ENCODE measurements at places on chromosomes 7 and 10. TPM values are rescaled to one million over a fixed set of nuclear protein-coding genes. Genes with fewer than 3 reads are reported as not detected.
A peak's percentile ranks its signal among the peaks of the same experiment; 100 is the strongest.

DNA sequence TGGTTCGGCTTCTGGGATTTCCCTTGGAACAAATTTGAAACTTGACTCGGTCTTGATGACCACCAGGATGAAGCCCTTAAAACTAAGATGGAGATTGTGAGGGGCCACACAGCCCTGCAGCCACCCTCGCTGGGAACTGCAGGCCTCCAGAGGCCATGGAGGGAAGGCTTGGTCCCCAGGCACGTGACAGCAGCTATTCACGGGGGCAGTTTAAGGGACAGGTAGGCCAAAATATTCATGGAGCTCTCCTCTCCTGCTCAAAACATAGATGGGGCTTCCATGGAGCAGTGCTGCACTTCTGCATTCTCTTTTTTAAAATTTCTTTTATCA, 137.0 kb downstream of the ADCY1 start:
- no peak for DNase-seq

DNA sequence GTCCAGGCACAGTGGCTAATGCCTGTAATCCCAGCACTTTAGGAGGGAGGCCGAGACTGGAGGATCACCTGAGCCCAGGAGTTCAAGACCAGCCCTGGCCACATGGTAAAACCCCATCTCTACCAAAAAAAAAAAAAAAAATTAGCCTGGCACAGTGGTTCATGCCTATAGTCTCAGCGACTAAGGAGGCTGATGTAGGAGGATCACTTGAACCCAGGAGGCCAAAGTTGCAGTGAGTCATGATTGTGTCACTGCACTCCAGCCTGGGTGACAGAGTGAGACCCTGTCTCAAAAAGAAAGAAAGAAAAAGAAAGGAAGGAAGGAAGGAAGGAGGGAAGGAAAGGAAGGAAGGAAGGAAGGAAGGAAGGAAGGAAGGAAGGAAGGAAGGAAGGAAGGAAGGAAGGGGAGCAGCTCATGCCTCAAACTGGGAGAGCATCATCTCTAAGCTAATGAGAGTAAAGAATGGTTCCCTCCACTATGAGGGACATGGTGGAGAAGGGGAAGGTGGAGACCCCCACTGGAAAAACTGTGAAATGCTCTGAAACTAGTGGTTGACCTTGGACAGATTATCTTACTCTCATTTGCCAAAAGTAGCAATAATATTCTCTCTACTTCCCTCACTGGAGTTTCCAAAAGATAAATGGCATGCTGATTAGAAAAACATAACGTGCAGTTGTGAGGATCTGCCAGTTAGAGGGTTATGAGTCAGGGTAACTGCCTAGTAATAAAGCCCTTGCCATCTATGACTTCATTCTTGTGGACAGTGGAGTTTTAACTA, 16.8 kb downstream of the GIMAP5 start:
- DNase-seq = no peak

- DNase-seq = peak; percentile 24
Observed at GRCh38 chr10:60434418-60435046, 44.9 kb upstream of the ANK3 start.

- peak; percentile 30 for DNase-seq
Observed at GRCh38 chr10:79502561-79503309, 9.6 kb upstream of the EIF5AL1 start.

GRCh38 chr7:24545215-24545614, 28.0 kb upstream of the PALS2 start:
- DNase-seq = no peak

- peak; percentile 9 for DNase-seq
Observed at GRCh38 chr7:142485617-142486226, 227.9 kb upstream of the PRSS58 start.

DNA sequence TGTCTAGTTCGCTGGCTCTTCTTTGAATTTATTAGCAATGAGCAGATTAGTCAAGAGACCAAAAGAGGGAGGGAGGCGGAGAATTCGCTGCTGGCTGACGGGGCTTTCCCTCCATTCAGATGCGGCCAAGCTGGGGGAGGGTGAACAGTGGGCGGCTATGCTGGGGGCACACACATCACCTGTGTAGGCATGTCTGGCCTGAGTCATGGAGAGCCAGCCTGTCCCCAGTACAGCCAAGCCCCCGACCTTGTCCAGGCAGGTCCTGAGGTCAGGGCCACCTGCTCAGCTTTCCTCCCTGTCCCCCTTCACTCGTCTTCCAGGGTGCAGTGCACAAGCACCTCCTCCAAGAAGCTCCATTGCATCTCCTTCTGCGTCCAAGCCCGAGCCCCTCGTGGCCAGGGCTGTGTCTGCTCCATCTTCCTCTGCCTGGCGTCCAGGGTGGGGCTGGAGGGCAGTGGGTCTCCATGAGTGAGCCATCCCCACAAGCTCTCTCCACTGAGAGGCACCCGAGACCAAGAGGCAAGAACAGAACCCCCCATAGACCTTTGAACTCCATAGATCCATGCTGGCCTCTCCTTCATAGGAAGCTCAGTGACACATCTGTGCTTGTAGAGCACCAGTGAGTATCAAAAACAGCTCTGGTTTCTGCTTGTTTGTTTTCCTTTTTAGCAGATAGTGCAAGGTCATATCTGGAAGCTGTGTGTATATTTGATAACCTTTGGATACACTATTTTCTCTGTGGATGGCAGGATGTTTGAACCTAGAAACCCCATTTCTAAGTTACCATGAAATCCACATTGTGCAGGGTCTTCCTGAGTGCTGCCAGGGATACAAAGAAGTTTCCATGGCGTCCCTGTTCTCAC, 1.9 kb upstream of the DEPP1 start:
- no peak for DNase-seq

- no peak for DNase-seq
Observed at GRCh38 chr10:96133135-96133534, 3.0 kb downstream of the ZNF518A start.

GRCh38 chr7:127884066-127884559, 147.1 kb downstream of the LRRC4 start:
- no peak for DNase-seq

GRCh38 chr7:122764902-122765301, 62.2 kb upstream of the RNF148 start:
- no peak for DNase-seq

- DNase-seq = no peak
Observed at GRCh38 chr7:17593819-17594419, 295.5 kb downstream of the AHR start.

DNA sequence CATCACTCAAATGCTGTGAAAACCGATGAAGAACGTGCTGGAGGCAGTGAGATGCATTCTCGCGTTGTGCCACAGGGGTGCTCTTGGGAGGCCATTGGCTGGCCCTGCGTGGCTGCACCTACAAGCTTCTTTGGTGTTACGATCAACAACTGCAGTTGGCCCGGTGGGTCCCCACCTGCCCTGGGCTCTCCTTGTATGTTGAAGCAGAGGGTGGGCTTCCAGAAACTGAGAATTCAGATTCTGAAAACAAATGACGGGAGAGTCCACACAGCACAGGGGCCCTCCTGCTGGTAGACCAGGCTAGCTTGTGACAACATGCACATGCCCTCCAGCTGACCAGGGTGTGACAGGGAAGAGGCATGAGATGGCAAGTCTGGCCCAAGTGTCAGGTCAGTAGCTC, 23.7 kb upstream of the DDC start:
- peak; percentile 26 for DNase-seq

- DNase-seq = no peak
Observed at GRCh38 chr10:22552888-22553378, 161.4 kb downstream of the PIP4K2A start.

DNA sequence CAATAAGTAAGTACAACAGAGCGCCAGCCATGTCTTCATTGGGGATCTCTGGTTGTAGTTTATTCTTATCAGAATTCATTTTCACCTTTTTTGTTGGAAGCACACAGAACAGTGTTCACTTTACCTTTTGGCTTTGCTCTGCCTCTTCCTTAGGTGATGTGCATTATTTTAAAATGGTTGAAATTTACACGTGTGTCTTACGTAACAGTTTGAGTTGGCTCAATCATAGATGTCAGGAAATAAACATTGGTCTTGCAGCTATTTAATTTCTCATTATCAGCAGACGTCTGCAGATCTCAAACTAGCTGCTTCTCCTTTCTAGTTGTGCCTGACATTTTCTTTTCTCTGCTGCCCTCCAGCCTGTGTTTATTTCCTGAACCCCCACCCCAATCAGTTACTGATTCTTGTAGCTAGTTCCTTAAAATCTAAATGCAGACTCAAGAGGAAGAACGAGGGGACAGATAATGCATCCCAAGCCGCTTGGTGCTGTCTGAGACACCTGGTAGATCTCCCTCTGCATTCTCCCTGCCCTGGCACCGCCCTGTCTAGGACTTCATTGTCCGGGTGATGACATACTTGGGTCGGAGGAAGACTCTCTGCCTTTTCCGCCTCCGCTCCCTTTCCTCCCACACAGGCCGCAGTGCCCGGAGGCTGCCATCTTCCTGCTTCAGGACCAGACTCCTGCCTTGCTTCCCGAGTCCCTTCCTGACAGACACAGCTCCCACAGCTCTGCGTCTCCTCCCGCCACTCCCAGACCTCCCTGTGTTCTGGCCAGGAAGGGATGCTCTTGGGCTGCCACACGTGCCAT, 108.2 kb downstream of the ANKRD61 start:
- DNase-seq = no peak

DNA sequence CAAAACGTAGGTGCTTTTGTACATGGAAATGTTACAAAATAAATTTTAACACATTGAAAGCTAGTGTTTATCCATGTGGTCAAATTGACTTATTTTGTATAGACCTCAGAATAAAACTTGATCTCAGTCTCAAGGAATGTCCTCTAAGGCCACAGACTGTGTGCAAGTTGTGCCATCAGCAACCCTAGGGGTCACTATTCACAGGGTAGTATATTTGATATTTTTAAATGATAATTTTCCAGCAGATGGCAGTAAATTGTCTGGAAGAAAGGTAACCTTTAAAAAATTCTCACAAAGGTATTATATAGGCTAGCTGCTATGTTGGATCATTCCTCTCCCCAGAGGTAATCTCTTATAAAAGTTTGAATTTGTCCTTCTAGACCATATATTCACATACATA, 12.9 kb upstream of the SNX10 start:
- DNase-seq = peak; percentile 55

SPDYE18 gene
- polyA plus RNA-seq = not detected

HABP2 gene
- 0.17 TPM for polyA plus RNA-seq

AUTS2 gene
- polyA plus RNA-seq = 2.8 TPM

STEAP2 gene
- 6.4 TPM for polyA plus RNA-seq

TMEM184A gene
- 14.3 TPM for polyA plus RNA-seq

TCF7L2 gene
- 16.5 TPM for polyA plus RNA-seq

TMEM130 gene
- polyA plus RNA-seq = 0.35 TPM

All from A549 (cell line).